ENCODE measurements at places on chromosomes 16 and 17.

DNA sequence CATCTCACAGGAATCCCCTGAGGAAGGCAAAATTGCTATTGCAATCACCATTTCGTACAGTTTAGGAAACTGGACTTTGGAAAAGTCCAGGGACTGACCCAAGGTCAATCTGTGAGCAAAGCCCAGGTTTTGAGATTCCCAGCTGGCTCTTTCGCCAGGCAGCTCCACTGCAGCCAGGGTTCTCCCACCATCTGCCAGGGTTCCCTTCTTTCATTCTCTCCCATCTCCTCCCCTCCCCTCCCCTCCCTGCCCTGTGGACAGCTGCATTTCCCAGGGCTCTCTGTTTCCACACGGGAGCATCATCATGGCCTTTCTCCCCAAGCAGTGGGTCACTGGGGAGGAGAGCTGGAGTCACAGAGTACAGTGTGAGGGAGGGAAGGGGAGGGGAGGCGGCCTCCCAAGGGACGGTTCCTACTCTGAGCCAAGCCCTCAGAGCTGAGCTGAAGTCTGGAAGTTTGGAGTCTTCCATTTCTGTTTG lies 11.9 kb upstream of the GSDMA start:
- DNase-seq: no peak

- DNase-seq: no peak
Observed at GRCh38 chr17:19877364-19877945, 9.7 kb upstream of the ULK2 start.

GRCh38 chr17:39755554-39756379 lies 18.0 kb downstream of the GRB7 start:
- DNase-seq: no peak

- no peak for DNase-seq
Observed at GRCh38 chr17:40937384-40937819, at the start of gene KRT23. KRT23 (minus strand) TSS chr17:40937646; CDS start chr17:40936603, 1,043 bp downstream.

GRCh38 chr17:60610473-60610872 lies 10.5 kb downstream of the PPM1D start:
- no peak for DNase-seq

- DNase-seq: no peak
Observed at GRCh38 chr16:80387318-80387921, 153.4 kb upstream of the DYNLRB2 start.

GRCh38 chr17:61009663-61010062 lies 332.0 kb downstream of the BCAS3 start:
- DNase-seq: no peak

Data from NCI-H748 treated with DMSO at 0.1 percent for 48 hours (cell line).